Stimulated activated naive CD8-positive, alpha-beta T cell treated with anti-CD3 and anti-CD28 coated beads, Interleukin-15, Interleukin-2, amounts not matched to agents 100 U/mL and 50 U/mL, for 24 hours (primary cell): ENCODE measurements at places on chromosomes 5 and 9.

GRCh38 chr5:16727755-16728325, 111.0 kb upstream of the RETREG1 start:
- DNase-seq = no peak

DNA sequence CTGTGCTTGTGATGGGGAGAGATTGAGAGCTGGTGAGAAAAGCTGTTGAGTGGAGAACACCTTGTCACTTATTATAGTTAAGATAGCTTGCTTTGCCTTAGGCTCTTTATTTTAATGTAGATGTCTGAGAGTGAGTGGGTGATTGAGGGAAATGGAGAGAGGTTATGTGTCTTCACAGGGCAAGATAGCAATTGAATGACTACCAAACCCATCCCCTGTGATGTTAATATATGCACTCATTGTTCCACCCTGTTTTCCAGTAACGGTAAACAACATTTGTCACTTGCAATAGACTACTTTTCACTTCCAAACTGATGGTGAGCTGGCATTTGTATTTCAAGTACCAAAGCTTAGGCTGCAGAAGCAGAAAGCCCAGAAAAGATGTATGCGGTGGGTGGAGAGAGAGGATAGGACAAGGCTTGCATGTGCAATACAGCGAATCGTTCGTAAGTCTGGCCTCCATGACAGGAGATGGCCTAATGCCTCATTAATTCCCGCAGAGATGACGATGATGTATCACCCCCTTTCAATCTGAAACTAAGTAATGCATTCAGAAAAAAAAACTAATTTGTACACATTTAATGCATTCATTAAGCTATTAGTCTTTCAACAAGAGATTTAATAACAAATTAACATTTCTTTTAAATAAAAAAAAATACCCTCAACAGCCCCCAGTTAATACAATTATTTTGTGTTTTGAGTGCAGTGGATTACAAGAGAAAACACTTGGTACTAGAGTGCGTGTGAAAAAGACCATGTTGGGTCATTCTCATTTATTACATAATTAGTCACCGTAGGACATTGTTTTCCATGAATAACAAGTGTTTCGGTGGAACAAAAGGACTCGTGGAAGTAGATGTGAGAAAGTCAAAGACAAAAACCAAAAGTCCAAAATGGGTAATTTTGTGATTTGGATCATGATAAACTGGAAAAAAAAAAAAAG, 699.0 kb downstream of the BRINP1 start:
- no peak for DNase-seq

- DNase-seq = no peak
Observed at GRCh38 chr5:78622302-78622971, 26.1 kb downstream of the LHFPL2 start.

DNA sequence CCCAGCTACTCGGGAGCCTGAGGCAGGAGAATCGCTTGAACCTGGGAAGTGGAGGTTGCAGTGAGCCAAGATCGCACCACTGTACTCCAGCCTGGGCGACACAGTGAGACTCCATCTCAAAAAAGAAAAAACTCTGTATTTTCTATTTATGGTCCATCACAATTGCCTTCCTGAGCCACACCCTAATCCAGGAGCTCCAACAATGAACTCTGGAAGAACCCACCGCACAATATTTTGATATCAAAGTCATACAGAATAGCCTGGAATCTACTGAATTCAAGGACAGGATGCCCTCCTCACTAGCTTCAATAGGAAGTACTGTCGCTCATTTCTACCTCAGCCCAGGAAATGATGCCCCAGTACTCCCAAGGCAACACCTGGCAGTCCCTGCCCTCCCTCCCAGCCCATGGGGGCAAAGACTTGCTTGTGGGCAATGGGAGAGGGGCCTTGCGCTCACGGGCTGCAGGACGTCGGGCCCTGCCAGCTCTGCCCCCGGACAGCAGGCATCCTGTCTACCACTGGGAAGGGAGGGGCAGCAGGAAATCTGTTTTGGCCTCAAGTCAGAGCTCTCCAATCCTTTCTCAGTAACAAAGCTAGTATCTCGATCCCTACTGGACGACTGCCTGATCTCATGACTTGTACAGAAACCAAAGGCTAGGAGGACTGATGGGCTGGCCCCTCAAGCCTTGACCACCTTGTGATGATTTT, 19.7 kb downstream of the UBAC1 start:
- DNase-seq = no peak
